Activated CD4-positive, alpha-beta T cell treated with anti-CD3 and anti-CD28 coated beads, Interleukin-2, amount 50 U/mL, for 48 hours (primary cell): ENCODE measurements at places on chromosomes 7 and 10.

GRCh38 chr7:116021237-116021636 is 9.3 kb downstream of the TFEC start:
- no peak for DNase-seq

- DNase-seq = no peak
These were observed 304.1 kb upstream of the COBL start for GRCh38 chr7:51620706-51621105.

- DNase-seq = no peak
These were observed 182.2 kb upstream of the INHBA start for GRCh38 chr7:41885078-41885477.

- no peak for DNase-seq
These were observed 3.7 kb downstream of the ANXA11 start for GRCh38 chr10:80201608-80202141.

GRCh38 chr7:8391353-8392062 is 41.9 kb upstream of the NXPH1 start:
- DNase-seq = no peak

DNA sequence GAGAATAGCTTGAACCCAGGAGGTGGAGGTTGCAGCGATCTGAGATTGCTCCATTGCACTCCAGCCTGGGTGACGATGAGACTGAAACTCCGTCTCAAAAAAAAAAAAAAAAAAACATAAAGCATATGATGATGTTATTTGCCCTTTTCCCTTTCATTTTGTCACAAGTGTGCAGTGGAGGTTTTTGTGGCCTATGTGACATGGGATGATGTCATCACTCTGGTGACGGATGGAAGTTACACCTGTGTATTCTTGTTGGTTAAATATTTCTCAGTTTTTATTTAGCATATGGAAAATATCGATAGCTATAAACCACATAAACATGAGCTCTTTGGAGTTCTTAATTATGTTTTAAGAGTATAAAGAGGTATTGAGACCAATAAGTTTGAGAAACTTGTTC is 71.8 kb upstream of the EMX2 start:
- DNase-seq = no peak

DNA sequence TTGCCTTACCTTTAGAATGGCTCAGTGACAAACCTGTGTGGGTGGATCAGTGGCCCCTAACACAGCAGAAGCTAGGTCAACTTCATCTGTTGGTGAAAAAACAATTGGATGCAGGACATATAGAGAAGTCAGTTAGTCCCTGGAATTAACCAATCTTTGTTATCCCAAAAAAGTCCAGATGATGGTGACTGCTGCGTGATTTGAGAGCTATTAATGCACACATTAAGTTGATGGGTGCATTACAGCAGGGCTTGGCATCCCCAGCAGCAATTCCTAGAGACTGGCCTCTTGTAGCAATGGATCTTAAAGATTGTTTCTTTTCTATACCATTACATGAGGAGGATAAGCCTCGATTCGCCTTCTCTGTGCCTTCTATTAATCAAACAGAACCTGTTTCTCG is 33.3 kb downstream of the OR13A1 start:
- no peak for DNase-seq

DNA sequence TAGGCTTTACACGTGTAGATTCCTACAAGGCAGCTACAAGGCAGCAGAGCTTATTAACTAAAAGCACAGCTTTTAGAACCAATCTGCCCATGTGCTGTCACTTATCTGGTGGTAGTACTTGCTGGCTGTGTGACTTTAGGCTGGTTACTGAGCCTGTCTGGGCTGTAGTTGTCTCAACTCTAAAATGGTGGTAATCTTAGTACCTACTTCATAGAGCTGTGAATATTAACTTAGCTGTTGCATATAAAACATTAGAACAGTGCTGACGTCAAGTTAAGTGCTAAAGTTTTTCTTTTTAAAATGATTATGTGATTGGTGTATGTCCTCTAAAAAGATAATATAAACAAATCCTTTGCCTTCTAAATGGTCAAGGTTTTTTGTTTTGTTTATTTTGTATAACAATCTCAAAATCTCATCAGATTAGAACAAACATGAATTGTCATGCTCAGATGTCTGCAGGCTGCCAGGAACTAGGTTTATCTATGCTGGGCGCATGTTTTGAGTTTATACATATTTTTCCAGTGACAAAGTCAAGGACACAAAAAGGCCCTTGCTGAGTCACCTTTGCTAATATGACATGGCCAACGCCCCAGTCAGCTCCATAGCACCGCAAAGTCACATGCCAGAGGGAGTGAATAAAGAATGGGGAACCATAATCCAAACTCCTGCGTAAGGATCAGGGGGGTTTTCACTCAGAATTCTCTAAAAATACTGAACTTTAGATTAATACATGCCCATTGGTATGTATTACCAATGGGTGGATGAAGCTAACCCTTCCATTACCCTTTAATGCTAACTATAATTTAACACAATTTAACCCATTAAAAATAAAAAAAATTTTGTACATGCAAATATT is 39.8 kb upstream of the ARL4A start:
- no peak for DNase-seq

GRCh38 chr7:5491251-5492019 is 67.8 kb upstream of the TNRC18 start:
- no peak for DNase-seq

DNA sequence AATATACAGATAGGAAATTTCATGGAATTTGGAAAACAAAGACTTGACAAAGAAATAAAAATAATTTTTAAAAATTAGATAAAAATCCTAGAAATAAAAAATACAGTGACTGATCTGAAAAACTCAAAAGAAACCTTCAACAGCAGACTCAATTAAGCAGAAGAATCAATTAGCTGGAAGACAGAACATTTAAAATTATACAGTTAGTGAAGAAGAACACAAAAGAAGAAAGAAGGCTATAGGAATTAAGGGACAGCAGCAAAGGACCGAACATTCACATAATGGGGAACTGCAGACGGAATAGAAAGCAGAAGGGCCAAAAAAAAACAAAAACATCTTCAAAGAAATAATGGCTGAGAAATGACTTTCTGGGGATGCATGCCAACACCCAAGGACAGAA is 314.5 kb downstream of the CRPPA start:
- DNase-seq = no peak

GRCh38 chr10:5284311-5285057 is 80.3 kb upstream of the UCN3 start:
- no peak for DNase-seq

GRCh38 chr10:75487087-75487754 is 55.8 kb downstream of the LRMDA start:
- no peak for DNase-seq

- no peak for DNase-seq
These were observed 98.7 kb downstream of the CDK6 start for GRCh38 chr7:92737706-92738105.

DNA sequence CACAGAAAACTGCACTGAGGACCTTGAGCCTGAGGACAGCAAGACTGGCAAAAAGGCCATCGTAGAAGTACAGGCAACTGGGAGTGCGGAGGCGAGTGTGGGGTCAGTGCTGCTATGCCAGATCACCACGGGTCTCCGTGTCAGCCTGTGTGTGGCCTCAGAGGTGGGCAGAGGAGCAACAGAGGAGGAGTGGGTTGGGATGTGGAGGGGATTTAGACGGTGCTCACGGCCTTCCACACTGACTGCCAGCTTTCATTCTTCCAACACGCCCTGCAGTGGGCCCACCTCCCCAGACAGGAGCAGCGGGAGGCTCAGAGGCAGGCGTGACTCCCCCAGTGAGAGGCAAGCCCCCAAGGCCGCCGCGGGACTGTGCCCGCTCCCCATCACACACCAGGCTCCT is 17.0 kb upstream of the ZMIZ1 start:
- no peak for DNase-seq

DNA sequence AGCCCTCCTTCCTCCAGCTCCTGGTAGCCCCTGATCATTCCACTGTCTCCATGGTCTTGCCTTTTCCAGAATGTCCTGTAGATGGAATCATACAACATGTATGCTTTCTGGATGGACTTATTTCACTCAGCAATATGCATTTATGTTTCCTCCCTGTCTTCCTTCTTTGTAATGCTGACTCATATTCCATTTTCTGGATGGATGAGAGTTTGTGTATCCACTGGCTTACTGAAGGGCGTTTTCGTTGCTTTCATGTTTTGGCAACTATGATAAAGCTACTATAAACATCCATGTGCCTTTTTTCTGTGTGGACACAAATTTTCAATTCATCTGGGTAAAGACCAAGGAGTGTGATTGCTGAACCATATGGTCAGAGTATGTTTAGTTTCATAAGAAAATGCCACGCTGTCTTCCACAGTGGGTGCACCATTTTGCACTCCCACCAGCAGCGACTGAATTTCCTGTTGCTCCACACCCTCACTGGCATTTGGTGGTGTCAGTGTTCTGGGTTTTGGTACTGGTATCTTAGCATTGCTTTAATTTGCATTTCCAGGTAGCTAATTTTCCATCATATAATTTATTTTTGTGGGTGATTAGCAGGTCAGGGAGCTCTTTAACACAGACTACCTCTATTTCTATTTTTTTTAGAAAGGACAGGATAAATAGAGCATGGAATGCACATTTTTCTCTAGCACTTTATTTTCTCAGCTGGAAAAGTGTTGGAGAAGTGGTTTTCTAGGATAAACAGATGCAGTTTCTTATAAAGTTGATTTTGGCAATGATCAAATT is 252.2 kb downstream of the WDR37 start:
- DNase-seq = no peak

GRCh38 chr10:775245-776075 is 86.0 kb upstream of the DIP2C start:
- DNase-seq = no peak

- no peak for DNase-seq
These were observed 31.5 kb upstream of the KMT2E start for GRCh38 chr7:104982308-104983075.

DNA sequence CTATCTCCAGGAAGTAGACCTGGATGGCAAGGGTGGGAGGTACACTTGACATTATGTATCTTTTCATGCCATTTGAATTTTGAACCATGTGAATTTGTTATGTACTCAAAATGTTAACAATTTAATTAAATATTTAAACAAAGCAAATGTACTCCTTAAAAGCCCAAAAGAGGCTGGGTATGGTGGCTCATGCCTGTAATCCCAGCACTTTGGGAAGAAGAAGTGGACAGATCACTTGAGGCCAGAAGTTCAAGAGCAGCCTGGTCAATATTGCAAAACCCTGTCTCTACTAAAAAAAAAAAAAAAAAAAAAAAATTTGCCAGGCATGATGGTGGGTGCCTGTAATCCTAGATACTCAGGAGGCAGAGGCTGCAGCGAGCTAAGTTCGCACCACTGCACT is 136.9 kb upstream of the ASAH2 start:
- DNase-seq = no peak

GRCh38 chr10:133059571-133059970 is 28.2 kb upstream of the ADGRA1 start:
- DNase-seq = no peak

GRCh38 chr10:74919671-74920070 is 93.3 kb downstream of the KAT6B start:
- no peak for DNase-seq

- no peak for DNase-seq
These were observed 60.1 kb upstream of the NAMPT start for GRCh38 chr7:106344861-106345260.

DNA sequence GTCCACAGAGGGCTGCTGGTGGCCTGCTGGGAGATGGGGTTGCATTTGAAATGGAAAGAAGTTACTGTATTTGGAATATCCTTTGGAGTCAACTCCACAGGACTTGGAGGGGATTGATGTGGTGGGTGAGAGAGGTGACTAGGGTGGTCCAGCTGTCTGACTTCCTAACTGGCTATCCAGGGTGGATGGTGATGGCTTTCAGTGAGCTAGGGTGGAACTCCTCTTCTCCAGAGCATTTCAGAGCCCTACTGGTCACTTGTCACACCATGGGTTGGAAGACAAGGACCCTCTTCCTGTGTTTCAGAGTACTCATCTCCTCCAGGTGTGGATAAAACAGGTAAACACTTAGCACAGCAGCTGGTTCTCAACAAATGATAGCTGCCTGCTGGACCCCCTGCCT is 3.3 kb upstream of the ADAMTS14 start:
- no peak for DNase-seq

DNA sequence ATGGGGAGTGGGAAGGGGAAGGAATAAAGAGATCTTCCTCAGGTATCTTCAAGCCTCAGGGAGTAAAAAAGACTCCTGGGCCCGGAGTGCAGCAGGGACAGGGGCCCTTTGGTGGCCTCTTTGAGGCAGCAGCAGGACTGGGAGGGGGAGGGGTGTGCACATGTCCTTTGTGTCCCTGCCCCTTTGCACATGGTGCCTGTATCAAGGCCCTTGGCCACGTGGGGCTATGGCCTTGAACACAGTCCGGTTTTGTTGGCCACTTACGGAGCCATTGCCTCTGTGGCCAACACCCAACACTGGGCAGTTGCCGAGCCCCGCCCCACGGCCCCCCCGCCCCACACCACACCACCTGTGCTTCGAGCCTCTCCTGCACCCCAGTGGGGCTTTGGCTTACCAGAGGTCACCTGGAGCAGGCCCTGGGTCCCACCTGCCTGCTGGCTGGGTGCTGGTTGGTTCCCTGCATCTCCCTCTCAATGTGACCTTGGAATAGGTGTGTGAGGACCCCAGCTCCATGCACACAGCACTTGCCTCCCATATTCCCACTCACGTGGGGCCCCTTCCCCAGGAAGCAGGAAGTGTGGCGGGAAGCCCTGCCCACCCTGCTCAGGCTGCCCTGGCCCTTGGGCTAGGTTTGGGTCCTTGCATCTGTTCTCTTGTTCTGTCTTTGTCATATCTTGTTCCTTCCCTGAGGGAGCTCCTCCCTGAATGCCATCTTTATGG is 5.4 kb downstream of the SAP25 start:
- no peak for DNase-seq

GRCh38 chr7:30880941-30881340 is 30.7 kb upstream of the AQP1 start:
- DNase-seq = no peak

- no peak for DNase-seq
These were observed 158.1 kb downstream of the CTNNA3 start for GRCh38 chr10:67537906-67538305.

DNA sequence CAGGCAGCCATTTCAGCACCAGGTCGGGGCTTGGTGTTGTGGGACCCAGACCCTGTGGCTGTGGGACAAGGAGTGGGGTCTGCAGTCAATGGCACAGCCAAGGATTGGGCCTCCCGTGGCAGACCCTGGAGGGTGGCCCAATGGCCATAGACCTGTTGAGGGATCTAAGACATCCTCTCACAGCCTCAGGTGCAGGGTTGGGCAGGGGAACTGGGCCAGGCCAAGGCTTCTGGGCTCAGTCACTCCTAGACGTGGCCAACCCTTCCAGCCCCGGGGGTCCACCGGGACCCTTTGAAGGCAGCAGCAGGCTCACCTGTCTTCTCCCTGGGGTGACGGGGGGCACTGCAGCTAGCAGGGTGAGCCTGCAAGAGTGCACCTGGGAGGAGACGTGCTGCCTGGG is 45.7 kb upstream of the DPYSL4 start:
- no peak for DNase-seq

GRCh38 chr7:130641040-130641439 is 27.5 kb downstream of the COPG2 start:
- no peak for DNase-seq

DNA sequence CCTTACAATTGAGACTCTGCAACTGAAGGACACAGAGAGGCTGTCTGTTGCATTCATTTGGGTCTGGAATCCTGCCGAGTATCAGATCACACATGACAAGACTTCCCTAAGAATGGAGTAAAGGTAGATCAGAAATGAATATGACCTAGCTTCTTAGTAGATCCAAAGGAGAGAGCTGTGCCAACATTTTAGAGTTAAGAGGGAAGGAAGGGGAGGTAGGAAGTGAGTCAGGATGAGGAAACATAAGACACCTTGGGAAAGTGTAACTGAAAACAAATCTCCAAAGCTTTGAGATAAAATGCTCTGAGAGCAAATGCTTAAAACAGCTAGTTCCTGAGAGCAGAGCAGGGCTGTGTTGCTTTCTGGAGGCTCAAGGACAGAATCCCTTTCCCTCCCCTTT is 6.1 kb upstream of the SLC25A13 start:
- DNase-seq = no peak
